ENCODE measurements at places on chromosomes 11 and 22. TPM values are rescaled to one million over a fixed set of nuclear protein-coding genes. Genes with fewer than 3 reads are reported as not detected.

GRCh38 chr11:78654071-78654470 lies 79.4 kb upstream of the NARS2 start:
- H3K4me1 ChIP-seq, result no peaks in the 10 kb centered on the region
- DNase-seq, result no peak
- H3K27ac ChIP-seq, result no peak overlapping the region
- no peaks in the 10 kb centered on the region for H3K27me3 ChIP-seq

GRCh38 chr22:47165338-47166032 lies 403.0 kb downstream of the TBC1D22A start:
- H3K27ac ChIP-seq, result no peak overlapping the region
- DNase-seq, result no peak
- H3K4me1 ChIP-seq, result no peaks in the 10 kb centered on the region
- peaks cover 2% of the 10 kb centered on the region for H3K36me3 ChIP-seq

- DNase-seq, result no peak
- peaks cover 39% of the 10 kb centered on the region for H3K27me3 ChIP-seq
- no peak overlapping the region for H3K27ac ChIP-seq
- no peaks in the 10 kb centered on the region for H3K36me3 ChIP-seq
- no peak overlapping the region for H3K4me3 ChIP-seq
Measured at GRCh38 chr11:33674035-33674814, 26.4 kb downstream of the C11orf91 start.

DNA sequence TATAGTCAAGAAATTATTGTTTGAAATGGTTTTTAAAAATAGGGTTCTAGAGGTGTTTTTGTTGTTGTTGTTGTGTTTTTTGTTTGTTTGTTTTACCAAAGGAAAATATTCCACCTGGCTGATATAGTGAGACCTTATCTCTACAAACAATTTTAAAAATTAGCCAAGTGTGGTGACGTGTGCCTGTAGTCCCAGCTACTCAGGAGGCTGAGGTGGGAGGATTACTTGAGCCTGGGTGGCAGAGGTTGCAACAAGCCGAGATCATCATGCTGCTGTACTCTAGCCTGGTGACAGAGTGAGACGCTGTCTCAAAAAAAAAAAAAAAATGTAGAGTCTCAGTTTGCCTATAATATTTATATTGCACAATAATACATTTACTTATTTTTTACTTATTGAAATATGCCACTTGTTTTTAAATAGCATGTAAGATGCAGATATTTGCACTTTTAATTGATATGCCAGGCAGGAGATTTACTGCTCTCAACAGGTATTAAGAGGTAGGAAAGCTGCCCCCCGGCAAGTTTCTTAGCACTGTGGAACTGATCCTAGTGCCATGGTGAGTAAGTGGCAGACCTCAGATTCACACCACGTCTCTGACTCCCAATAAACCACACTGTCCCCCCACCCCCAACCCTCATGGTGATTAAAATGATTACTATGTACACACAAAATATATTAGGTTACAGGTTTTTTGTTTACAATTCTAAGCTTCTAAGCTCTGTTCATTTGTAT lies 157.4 kb downstream of the TEAD1 start:
- DNase-seq, result no peak
- H3K27ac ChIP-seq, result no peak overlapping the region
- peaks cover 58% of the 10 kb centered on the region for H3K27me3 ChIP-seq
- H3K36me3 ChIP-seq, result no peaks in the 10 kb centered on the region
- no peak overlapping the region for H3K4me3 ChIP-seq

- no peaks in the 10 kb centered on the region for H3K27me3 ChIP-seq
- peaks cover 1% of the 10 kb centered on the region for H3K36me3 ChIP-seq
- H3K4me1 ChIP-seq, result no peaks in the 10 kb centered on the region
- DNase-seq, result no peak
- H3K4me3 ChIP-seq, result no peak overlapping the region
- H3K27ac ChIP-seq, result no peak overlapping the region
Measured at GRCh38 chr22:44108076-44108475, 72.6 kb upstream of the PARVG start.

Gene GAL3ST1
- not detected for total RNA-seq

- peaks cover 27% of the 10 kb centered on the region for H3K36me3 ChIP-seq
- H3K4me3 ChIP-seq, result no peak overlapping the region
- peaks cover 12% of the 10 kb centered on the region for H3K4me1 ChIP-seq
- no peak overlapping the region for H3K27ac ChIP-seq
- no peak for DNase-seq
Measured at GRCh38 chr11:34987617-34988016, 71.2 kb downstream of the PDHX start.

Gene MAP6
- total RNA-seq, result not detected

Gene KDELR3
- total RNA-seq, result 0.99 TPM

- H3K27ac ChIP-seq, result no peak overlapping the region
- DNase-seq, result no peak
- no peak overlapping the region for H3K4me3 ChIP-seq
- no peaks in the 10 kb centered on the region for H3K4me1 ChIP-seq
- H3K36me3 ChIP-seq, result peaks cover 14% of the 10 kb centered on the region
- H3K27me3 ChIP-seq, result no peaks in the 10 kb centered on the region
Measured at GRCh38 chr22:31179345-31179744, 19.4 kb downstream of the RNF185 start.

GRCh38 chr11:37988031-37988430 lies 1390.0 kb upstream of the RAG2 start:
- no peak for DNase-seq
- no peaks in the 10 kb centered on the region for H3K4me1 ChIP-seq
- no peak overlapping the region for H3K27ac ChIP-seq
- H3K27me3 ChIP-seq, result no peaks in the 10 kb centered on the region
- no peaks in the 10 kb centered on the region for H3K36me3 ChIP-seq

Gene TST
- 8.3 TPM for total RNA-seq

DNA sequence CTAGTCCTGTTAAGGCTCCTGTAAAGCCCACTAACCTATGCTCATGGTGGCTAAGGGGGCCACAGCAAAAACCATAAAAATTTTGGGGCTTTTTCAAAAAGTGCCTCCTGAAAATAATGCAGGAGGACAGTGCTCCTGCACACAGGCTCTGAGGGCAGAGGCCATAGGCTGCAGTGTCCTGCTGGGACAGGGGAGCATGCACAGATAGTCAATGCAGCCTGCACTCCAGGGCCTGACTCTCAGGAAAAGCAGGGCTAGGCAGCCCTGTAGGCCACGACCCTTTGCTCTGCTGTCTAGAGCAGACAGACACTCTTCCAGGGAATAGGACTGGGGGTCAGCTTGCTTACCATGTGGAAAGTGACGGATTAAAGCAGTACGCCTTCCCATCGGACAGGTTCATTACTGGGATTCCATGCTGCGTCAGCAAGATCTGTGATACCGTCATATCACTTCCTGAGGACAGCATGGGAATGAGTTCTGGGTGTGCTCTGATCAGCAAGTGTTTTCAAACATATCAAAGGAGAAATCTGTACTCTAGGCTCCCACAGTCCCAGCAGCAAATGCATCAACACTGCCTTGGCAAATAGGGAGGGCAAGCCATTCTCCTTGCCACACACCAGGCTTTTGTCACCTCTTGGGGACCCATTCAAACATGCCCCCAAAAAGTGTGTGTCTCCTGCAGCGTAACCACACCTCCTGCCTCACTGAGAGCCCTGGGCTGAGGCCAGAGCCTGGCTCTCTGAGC lies 64.1 kb upstream of the CLTCL1 start:
- H3K4me1 ChIP-seq, result no peaks in the 10 kb centered on the region
- peaks cover 53% of the 10 kb centered on the region for H3K36me3 ChIP-seq
- H3K27ac ChIP-seq, result no peak overlapping the region
- DNase-seq, result no peak
- H3K27me3 ChIP-seq, result no peaks in the 10 kb centered on the region
- H3K4me3 ChIP-seq, result no peak overlapping the region

DNA sequence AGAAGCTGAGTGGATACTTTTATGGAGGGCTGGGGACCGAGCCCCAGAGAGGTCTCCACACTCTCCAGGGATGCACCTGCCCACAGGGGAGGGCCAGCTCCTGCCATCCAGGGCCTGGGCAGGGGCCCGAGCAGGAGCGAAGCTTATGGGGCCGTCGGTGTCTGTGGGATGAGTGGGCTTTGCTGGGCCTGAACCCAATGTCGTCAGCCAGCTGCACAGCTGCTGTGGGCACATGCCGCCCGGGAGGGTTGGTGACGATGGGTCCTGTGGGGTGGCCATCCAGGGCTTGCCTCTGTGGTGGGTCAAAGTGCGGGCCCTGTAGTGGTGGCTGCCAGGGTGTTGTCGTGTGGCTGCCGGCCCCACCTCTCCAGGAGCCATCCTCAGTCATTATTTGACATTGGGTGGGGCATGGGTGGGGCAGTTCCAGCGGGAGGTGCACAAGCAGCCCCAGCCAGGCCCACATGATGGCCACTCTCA lies 447.1 kb downstream of the TBC1D22A start:
- H3K4me1 ChIP-seq, result no peaks in the 10 kb centered on the region
- H3K4me3 ChIP-seq, result no peak overlapping the region
- no peak overlapping the region for H3K27ac ChIP-seq
- no peaks in the 10 kb centered on the region for H3K27me3 ChIP-seq

GRCh38 chr11:86043765-86044503 lies 24.9 kb downstream of the PICALM start:
- H3K27me3 ChIP-seq, result no peaks in the 10 kb centered on the region
- peaks cover 9% of the 10 kb centered on the region for H3K36me3 ChIP-seq
- H3K4me1 ChIP-seq, result peaks cover 69% of the 10 kb centered on the region
- no peak overlapping the region for H3K27ac ChIP-seq

All from activated CD8-positive, alpha-beta T cell treated with anti-CD3 and anti-CD28 coated beads, Interleukin-2, amount 10 ng/mL, durations not matched to agents 7 days and 5 days (primary cell).